ENCODE measurements at places on chromosomes 16 and 17. TPM values are rescaled to one million over a fixed set of nuclear protein-coding genes. Genes with fewer than 3 reads are reported as not detected.
A peak's percentile ranks its signal among the peaks of the same experiment; 100 is the strongest.

DNA sequence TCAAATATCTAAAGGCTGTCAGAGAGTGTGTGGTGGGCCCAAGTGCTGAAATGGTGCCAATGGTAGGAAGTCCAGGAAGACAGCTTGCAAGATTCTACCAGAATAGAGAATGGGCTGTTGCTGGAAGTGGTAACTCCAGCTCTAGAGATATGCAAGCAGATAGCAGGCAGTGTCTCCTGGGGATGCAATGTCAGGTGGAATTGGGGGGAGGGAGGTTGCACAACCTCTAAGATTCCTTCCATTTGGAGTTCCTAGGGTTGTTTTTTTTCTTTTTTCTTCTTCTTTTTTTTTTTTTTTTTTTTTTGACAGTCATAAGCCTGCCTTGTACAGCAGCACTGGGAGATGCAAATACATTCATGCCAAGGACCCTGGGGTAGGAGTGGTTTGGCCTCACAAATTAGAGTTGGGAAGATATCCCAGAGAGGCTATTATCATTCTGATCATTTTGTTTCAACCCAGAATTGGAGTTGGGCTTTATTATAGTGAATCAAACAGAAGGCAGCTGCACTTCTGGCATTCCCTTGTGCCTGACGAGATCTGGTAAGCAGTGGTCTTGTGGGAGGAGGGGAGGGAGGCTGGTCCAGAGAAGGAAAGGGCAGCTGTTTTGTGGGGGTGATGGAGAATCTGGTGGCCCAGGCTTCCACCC, 51.1 kb downstream of the SLC6A2 start:
- DNase-seq = no peak

DNA sequence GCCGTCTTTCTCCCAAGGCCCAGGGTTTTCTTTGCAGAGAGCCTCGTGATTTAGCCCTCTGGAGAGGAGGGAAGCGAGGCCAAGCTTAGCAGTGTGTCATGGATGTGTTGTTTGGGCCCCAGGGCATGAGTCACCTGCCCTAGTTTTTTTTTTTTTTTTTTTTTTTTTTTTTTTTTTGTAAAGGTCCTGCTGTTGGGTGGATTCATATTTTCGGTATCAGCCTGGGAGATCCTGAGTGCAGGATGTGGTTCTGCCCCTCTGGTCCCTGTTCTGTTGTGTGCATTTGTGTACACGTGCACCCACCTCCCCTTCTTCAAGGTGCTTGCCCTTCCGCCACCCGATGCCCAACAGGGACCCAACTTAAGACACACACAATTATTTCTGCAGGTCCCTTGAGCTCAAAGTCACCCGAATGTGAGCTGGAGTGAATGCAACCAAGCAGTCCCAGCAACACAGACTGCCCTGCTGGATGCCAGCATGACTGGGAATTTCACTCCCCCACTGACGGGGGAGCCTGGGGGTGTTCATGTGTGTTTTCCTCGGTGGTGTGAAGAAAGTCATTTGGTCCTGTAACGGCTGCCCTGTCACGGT, 265.8 kb upstream of the TNRC6C start:
- DNase-seq = peak; percentile 16

- no peak for DNase-seq
These were observed 4.7 kb upstream of the TGFB1I1 start for GRCh38 chr16:31467151-31467773.

DNA sequence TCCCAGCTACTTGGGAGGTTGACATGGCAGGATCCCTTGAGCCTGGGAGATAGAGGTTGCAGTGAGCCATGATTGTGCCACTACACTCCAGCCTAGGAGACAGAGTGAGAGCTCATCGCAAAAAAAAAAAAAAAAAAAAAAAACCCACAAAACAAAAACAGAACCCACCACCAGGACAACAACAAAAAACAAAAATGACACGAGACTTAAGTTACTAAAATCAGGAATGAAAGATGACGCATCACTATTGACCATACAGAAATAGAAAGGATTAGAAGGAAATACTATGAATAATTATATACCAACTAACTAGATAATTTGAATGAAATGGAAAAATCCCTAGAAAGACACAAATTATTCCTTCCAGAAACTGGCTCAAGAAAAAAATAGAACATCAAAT, 432.4 kb upstream of the PMFBP1 start:
- DNase-seq = no peak

- no peak for DNase-seq
These were observed 2.8 kb upstream of the RAPGEFL1 start for GRCh38 chr17:40174514-40174913.

DNA sequence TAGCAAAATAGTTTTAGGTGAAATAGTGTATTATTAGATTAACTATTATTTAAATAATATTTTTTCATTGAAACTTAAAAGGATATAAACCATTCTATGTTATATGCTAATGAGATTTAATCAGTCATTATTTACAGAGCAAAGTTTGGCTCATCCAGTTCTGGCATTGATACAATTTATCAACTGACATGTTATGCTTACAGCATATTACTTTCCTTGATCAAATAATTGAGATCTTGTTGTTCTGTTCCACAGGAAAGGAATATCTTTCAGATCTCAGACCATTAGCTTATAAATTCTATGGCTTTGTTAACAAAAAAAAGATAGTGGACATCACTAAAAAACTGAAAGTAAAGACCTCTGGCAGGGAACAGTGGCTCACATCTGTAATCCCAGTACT, 403.0 kb downstream of the ZFHX3 start:
- DNase-seq = no peak

- DNase-seq = no peak
These were observed 9.3 kb downstream of the JUP start for GRCh38 chr17:41777157-41777573.

DNA sequence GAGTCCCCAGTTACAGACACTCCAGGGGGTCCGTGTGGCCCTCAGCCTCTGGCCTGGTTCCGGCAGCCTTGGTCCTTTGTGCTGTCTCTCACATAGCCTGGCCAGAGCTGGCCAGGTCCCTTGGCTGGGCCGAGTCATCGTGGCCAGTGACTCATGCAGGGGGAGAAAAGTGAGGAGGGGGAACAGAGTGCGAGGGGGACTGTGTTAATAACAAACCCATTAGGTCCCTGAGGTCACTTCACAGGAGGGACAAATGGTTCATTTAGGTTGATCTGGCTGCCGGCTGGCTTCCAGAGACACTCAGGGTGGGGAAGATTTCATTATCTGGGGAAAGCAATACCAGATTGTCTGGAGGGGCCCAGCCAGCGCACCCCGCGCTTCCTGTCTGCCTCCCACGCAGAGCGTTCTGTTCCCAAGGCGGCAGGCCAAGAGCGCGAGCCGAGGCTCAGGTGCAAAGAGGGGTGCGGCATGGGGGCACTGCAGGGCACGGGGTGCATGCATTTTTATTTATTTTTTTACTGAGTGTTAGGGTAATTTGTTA, 223.1 kb downstream of the SEC14L1 start:
- DNase-seq = peak; percentile 63

GRCh38 chr16:69241926-69242325, 55.0 kb downstream of the SNTB2 start:
- no peak for DNase-seq

- no peak for DNase-seq
These were observed 80.8 kb upstream of the TRAP1 start for GRCh38 chr16:3797904-3798811.

DNA sequence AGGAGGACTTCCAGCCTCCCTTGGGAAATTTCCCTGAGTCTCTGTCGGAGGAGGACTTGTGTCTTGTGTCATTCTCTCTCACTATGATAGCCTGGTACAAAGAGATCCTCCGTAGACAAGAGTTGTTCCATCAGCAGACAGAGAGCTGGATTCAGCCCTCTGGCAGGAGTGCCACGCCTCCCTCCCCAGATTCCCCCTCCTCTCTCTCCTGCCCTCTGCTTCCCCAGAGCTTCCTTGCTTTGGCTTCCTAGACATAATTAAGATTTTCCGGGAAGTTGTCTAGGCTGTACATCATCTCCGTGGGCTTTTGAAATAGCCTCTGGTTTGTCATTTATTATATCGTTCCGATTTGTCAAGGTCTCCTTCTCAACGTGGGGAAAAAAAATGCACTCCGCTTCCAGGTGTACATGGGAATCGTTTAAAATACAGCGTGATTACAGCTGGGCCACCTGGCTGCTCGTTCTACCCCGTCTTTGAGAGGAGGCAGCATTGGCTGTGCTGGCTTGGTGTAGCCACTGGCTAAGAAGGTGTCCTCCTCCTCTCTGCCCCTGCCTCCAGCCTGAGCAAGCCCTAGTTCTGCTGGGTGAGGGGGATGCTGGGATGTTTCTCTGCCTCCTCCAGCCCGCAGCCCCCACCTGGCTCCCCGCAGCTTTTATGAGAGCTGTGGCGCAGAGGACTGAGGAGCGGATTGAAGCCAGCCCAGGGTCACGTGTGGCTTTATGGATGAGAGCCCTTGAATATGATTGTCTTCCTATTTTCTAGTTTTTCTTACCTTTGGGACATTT, 282.5 kb downstream of the SNX29 start:
- no peak for DNase-seq

- no peak for DNase-seq
These were observed 43.1 kb downstream of the ANKFY1 start for GRCh38 chr17:4220655-4221054.

- DNase-seq = no peak
These were observed 42.1 kb downstream of the SRCIN1 start for GRCh38 chr17:38563362-38564253.

GRCh38 chr16:48479955-48480354, 94.7 kb upstream of the SIAH1 start:
- DNase-seq = no peak

The TMEM114 gene
- total RNA-seq = not detected

The HOXB5 gene
- 1.4 TPM for total RNA-seq

The PCTP gene
- total RNA-seq = 19.3 TPM

The SHCBP1 gene
- total RNA-seq = 0.33 TPM
